Breast epithelium (tissue), 4 donors: ENCODE measurements at places on chromosomes 7 and 10.

DNA sequence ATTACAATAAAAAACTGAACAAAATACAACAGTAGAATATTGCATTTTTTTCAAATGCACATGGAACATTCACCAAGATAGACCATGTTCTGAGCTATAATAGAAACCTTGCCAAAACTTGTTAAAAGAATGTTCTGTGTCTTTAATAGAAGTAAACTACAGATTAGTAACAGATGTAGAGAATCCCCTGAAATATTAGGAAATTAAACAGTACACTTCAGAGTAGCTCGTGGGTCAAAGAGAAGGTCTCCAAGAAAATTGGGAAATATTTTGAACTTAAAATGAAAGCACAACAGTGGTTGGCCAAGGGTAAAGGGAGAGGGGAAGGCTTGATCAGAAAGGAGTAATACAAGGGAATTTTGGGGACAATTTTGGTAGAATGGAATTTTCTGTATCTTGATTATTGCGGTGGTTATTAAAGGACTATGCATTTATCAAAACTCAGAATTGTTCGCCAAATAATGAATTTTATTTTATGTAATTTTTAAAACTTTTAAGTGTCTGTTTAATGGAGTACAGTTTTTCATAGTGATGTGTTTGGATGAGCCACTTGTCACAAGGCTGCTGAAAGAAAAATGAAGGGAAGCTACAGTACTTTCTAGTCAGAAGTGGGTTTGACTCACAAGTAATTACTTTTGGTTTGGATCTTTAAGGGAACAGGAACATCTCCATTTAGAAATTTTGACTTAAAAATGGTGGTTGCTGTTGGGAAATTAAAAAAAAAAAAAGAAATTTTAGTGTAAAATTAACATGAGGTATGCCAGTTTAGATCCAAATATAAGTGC is 10.2 kb downstream of the PLEKHA8 start:
- H3K27ac ChIP-seq: peak overlapping the region; percentile 9
- no peaks in the 10 kb centered on the region for H3K4me1 ChIP-seq
- H3K4me3 ChIP-seq: no peak overlapping the region
- H3K36me3 ChIP-seq: no peaks in the 10 kb centered on the region

DNA sequence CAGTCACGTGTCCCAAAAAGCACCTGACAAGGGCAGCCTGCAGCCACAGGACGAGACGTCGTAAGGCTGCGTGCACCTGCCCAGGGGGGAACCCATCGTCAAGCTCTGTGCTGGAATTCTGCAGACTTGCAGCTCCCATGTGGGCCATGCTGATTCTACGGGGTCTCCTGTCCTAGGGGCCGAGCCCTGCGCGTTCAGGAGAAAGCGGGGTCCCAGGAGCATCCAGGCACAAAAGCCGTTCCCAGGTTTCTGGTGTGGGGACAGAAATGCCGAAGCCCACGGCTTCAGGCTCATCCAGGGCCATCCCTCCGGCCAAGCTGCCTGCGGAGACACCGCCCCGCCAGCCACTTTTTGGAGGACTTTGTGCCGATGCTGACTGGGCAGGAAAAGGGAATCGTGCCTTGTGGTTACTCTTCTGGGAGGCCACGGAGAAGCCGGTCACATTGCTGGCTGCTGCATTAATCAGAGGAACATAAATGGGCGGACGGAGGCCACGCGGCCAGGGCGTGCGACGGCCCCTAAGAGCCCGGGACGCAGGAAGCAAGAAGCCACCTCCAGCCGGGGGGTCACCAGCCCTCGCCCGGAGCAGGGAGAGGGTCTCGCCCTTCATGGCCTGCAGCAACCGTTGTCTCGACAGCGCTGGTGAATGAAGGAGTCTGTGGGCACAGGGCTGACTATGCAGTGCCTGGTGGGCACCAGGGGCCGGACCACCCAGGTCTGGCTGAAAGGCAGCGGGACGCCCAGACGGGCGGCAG is 62.6 kb upstream of the PDGFA start:
- no peaks in the 10 kb centered on the region for H3K36me3 ChIP-seq
- no peak overlapping the region for H3K27ac ChIP-seq
- DNase-seq: no peak
- no peaks in the 10 kb centered on the region for H3K4me1 ChIP-seq
- no peak overlapping the region for H3K4me3 ChIP-seq

GRCh38 chr10:59366290-59366689 is 3.9 kb upstream of the FAM13C start:
- H3K36me3 ChIP-seq: no peaks in the 10 kb centered on the region
- no peaks in the 10 kb centered on the region for H3K4me1 ChIP-seq
- H3K4me3 ChIP-seq: no peak overlapping the region
- H3K27me3 ChIP-seq: no peaks in the 10 kb centered on the region
- DNase-seq: no peak

- DNase-seq: no peak
- H3K4me1 ChIP-seq: no peaks in the 10 kb centered on the region
- no peak overlapping the region for H3K4me3 ChIP-seq
- H3K27me3 ChIP-seq: no peaks in the 10 kb centered on the region
- no peaks in the 10 kb centered on the region for H3K36me3 ChIP-seq
Measured at GRCh38 chr7:117176206-117176605, 146.7 kb downstream of the WNT2 start.

GRCh38 chr10:113539789-113540188 is 13.1 kb upstream of the HABP2 start:
- DNase-seq: no peak
- no peaks in the 10 kb centered on the region for H3K36me3 ChIP-seq
- no peaks in the 10 kb centered on the region for H3K27me3 ChIP-seq
- H3K27ac ChIP-seq: peak overlapping the region; percentile 43
- no peak overlapping the region for H3K4me3 ChIP-seq

DNA sequence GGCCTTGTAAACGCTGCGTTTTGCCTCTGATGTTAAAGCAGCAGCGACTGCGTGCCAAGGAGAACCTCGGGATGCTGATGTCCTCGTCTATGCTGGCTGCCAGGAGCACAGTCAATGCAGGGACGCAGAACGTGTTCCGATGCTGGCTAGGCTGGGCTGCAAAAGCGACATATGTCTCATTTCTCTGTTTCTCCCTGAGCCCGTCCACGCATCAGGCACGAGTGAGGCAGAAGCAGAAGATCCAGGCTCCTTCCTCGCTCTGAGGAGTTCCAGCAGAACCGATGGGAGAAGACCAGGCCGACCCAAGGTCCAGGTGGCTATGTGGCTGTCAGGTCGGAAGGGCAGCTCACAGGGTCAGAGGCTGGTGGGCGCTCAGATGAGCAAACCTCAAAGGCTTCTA is 3.7 kb upstream of the FOXL3 start:
- no peak overlapping the region for H3K4me3 ChIP-seq
- H3K27me3 ChIP-seq: peaks cover 10% of the 10 kb centered on the region
- H3K36me3 ChIP-seq: no peaks in the 10 kb centered on the region
- no peak overlapping the region for H3K27ac ChIP-seq
- H3K4me1 ChIP-seq: no peaks in the 10 kb centered on the region

- no peaks in the 10 kb centered on the region for H3K36me3 ChIP-seq
- no peak for DNase-seq
- H3K27ac ChIP-seq: no peak overlapping the region
- H3K27me3 ChIP-seq: no peaks in the 10 kb centered on the region
Measured at GRCh38 chr10:45553155-45553554, 119.4 kb downstream of the ZFAND4 start.
